ENCODE measurements at places on chromosomes 5 and 9.

GRCh38 chr5:19739671-19740070 is 248.3 kb downstream of the CDH18 start:
- DNase-seq = no peak

GRCh38 chr5:14268738-14269137 is 125.6 kb downstream of the TRIO start:
- no peak for DNase-seq

DNA sequence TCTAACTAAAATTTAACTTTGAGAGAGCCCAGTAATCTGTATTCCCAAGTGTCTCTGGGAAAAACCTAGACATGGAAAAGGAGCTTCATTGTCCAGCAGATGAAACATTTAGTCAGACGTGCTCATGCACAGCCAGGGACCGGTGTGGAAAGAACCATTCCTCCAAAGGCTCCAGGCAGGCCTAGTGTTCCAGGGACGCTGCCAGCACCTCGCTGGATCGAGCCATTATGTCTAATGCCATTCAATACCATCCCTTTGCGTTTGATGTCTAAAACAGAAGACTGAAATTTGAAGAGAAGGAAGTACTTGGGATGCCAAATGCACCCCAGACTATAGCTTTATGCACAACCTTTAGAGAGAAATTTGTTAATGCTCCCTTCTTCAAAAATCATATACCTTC is 1.4 kb upstream of the CHSY3 start:
- no peak for DNase-seq

GRCh38 chr5:27318701-27319100 is 280.3 kb upstream of the CDH9 start:
- no peak for DNase-seq

DNA sequence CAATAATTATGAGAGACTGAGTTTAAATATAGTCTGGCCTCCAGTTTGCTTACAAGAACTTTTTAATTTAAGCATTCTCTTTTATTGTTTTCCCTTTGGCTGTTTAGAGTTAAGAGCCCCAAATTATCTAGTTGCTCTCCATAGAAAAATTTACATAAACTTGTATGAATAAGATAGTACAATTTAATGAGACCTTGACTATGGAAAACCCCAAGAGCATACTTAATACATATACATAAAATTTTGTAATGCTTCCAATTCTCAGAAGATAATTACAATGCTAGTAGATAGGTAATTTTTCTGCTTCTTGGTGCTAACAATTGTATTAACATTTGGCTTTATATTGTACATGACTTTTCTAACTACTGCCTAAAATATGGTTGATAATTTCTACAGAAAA is 20.3 kb upstream of the MSH3 start:
- DNase-seq = no peak

DNA sequence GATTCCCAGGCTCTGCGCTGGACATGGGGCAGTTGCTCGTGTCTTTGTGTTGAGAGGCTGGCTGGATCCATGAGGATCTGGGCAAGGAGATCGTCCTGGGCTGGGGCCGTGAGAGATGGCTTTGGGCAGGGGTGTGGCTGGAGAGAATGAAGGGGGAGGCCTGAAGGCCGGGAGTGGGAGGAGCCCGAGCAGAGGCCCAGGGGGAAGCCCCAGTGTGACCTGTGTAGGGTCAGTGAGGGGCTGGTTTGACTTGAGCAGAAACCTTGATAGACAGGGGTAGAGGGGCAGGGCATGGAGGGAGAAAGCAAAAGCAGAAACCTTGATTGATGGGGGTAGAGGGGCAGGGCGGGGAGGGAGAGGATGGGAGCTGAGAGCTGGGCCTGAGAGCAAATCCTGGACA is 54.4 kb upstream of the ASS1 start:
- no peak for DNase-seq

DNA sequence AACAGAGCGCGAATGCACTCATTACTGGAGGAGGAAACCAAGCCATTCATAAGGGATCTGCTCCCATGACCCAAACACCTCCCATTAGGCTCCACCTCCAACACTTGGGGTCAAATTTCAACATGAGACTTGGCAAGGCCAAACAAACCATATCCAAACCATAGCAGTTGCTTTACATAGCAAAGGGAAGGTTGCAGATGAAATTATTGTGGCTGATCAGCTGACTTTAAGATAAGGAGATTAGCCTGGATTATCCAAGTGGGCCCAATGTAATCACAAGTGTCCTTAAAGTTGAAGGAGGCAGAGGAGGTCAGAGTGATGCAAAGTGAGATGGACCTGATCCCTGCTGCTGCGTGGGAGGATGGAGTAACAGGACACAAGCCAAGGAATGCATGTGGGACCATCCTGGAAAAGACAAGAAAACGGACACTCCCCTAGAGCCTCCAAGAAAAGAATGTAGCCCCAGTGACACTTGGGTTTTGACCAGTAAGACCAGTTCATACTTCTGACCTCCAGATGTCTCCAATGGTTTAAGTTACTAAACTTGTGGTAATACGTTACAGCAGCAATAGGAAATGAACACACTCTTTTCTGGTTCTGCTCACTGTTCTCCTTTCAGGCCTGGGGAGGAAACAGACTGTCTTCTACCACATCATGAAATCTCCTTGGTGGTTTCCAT is 167.3 kb downstream of the GNAQ start:
- DNase-seq = peak; percentile 5

DNA sequence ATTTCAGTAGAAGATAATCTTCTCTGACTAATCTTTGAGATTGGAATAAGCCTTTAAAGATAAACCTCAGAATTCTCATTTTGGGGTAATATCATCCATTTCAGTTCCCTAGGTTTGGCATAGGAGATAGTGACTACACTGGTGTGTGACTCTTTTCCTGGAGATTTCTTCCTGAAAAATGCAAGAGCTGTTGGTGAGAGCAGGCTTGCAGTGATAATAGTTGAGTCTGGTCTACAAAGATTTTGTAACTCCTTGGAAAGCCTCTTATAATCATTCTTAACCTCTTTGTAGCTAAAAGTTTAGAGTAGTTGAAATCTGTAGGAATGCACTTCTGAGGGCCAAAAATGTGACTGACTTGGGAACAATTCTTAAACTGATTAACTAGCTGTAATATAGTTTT is 23.4 kb downstream of the RANBP17 start:
- DNase-seq = no peak

- DNase-seq = peak; percentile 39
Measured at GRCh38 chr5:142716963-142717362, 31.1 kb upstream of the FGF1 start.

DNA sequence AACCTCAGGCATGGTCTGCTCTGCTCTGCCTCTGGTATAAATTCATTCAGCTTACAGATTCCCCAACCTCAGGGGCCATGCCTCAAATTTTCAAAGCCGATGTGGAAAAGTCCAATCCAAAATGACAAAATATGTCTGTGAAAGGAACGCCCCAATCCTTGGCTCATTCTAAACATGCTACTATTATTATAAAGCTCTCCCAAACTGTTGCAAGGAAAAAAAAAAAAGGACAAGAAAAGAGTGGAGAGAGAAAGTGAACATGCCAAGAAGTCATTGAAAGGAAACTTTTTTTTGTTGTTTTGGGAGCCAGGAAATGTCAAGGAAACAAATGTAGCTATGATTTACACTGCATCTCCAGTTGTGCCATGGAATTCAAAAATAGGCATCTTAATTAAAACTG is 3.8 kb downstream of the COL23A1 start:
- no peak for DNase-seq

- DNase-seq = no peak
Measured at GRCh38 chr5:123471385-123471784, 40.6 kb upstream of the CSNK1G3 start.

DNA sequence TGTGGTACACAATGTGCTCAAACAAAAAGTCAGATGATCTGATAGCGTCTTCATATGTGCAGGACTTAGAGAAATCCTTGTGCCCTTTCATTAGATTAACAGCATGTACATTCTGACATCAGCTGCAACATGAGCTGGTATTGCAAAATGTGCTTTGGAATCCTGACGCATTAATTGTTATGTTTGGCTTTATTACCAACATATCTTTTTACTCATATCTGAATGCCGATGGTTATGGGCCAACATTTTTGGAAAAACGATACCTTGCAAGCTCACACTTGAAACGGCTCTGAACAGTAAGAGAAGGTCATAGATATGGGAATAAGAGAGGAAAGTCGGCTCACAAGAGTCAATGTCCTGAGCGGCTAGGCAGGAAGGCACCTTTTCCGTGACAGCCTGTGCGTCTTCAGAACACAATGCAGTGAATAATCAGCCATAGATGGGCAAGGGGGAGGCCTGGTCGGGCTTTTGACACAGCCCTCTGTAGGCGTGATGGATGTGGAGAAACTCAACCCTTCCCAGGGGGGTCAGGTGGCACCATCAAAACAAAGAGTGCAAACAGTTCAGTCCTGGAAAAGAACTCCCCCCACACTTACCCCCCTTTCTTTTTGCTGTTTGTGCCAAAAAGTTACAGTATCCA is 36.4 kb upstream of the GAS1 start:
- DNase-seq = no peak

- DNase-seq = no peak
Measured at GRCh38 chr9:37995961-37996818, 72.8 kb downstream of the SHB start.

DNA sequence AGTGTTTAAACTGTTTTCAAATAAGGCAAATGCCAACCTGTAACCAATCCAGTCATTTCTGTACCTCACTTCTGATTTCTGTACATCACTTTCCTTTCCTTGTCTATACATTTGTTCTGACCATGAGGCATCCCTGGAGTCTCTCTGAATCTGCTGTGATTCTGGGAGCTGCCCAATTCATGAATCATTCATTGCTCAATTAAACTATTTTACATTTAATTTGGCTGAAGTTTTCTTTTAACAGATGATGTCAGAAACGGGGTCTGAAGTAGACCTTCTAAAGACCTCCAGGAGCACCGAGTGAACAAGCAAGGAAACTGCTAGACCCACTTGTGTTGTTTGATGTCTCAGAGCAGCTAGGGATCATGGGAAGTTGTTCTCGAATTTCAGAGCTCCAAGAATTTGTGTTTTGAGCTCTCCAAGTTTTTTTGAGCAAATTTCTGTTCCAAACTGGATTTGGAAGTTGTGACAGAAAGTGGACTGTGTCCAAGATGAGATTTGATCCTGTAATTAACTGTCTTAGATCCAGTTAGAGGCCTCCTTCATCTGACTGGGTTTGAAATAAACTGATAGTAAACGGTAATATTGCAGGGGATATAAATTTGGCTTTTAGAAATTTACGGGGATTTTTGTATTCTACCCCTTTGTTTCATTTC is 490.8 kb upstream of the ST8SIA4 start:
- no peak for DNase-seq

- DNase-seq = no peak
Measured at GRCh38 chr5:59126708-59127573, 544.1 kb downstream of the RAB3C start.

- DNase-seq = no peak
Measured at GRCh38 chr9:89387197-89387849, 69.0 kb downstream of the SECISBP2 start.

DNA sequence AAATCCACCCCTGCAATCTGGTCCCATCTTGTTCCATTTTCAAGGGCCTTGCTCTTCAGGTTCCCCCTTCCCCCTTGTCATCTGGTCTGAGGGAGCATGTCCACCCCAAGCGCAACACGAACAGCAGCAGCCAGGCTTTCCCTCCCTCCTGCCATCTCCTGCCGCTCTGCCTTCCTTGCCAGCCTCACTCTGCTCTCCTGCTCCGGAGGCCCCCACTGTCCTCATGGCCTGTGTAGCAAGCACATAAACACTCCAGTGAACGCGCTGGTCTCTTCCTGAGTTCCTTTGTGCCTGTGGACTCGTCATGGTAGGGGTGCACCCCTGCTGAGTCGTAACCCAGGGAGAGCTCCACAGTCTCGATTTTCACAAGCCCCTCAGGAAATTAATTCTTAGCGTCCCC is 29.9 kb downstream of the TENT4A start:
- no peak for DNase-seq

GRCh38 chr5:33999978-34000377 is 7.9 kb downstream of the AMACR start:
- DNase-seq = no peak

DNA sequence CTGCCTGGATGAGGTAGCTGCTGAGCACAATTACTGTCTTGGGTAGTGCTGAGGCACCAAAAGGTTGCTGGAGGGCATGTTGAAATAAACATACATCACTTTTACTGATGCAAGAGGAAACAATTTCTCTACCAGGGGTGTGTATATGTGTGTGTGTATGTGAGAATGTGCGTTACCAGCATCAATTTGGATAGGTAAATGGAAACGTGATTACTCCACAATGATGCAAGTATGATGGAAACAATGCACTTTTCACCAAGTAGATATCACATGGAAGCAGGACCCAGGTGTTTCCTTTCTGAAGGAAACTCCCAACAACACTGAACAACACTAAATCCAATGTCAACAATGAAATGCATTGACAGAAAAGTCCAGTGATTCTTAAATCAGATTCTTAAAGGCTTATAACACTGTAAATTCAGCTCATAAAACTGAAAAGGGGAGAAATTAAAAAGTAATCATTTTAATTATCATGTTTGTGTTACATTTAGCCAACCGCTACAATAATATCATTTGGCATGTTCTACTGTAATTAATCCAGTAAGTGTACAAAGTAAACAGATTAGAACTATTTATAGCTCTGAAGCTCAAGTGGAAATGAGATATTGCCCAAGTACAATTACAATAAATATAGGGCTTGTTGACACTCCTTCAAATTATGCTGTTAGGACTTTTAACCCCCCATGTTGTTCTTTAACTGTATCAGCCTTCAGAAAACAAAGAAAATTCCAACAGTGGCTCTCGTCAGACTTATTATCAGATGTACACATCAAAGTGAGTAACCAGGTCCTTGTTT is 25.3 kb downstream of the YIPF5 start:
- DNase-seq = no peak

DNA sequence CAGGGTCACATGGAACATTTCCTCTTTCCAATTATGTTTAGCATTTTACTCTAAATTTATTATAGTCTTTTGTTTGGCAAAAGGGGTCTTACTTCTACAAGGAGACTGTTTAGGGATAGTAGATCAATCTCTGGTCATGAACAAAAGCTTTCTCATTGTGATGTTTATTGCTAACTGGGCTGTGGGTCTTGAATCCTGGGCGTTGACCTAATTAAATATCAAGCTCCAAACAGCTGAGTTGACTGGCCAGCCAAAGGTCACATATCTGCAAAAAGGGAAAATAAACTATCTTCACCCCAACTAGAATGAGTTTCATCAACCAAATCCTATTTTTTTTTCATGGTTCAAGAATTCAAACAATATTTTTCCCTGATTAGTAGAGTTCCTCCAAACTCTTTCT is 245.4 kb upstream of the TUT7 start:
- no peak for DNase-seq

- no peak for DNase-seq
Measured at GRCh38 chr5:164651546-164652275, 1146.3 kb downstream of the MAT2B start.

GRCh38 chr5:36948041-36948440 is 71.5 kb downstream of the NIPBL start:
- DNase-seq = no peak

- DNase-seq = no peak
Measured at GRCh38 chr9:129473523-129474244, 147.2 kb downstream of the C9orf50 start.

Measured in CD4-positive, alpha-beta T cell treated with Interleukin-21 for 1 hour (primary cell).